ENCODE measurements at places on chromosomes 1 and 21.

GRCh38 chr1:116755066-116755465 is 836 bp downstream of the CD2 start:
- no peak for DNase-seq

DNA sequence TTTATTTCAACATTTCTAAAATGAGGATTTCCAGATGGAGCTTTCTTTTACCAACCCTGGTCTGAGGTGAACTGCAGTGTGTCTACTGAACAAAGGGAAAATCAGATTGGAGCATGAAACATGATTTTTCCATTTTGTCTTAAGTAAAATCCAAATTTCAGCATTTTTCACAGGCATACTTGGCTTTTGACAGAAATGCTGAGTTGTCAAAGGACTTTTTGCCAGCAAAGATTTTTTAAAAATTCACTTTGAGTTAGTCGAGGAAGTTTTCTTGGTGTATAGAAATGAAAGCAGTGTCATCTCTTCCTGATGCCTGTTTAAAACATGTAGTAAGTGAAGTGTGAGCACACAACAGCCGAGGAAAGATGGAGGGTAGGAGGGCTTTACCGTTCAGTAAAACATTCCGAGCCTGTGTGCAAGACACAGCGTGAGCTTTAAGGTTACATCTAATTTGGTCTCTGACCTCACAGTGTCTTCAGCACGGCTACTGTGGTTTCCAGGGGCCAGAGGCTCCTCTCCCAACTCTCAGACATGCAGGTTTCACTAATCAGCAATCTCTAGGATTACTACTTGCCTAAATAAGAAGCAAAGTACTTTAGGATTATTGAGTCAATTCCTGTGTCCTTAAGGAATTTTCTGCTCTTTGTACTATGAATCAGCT is 45.9 kb downstream of the SAMD13 start:
- DNase-seq, result no peak

- peak; percentile 66 for DNase-seq
Measured at GRCh38 chr1:121519042-121519755, 334.4 kb downstream of the SRGAP2C start.

GRCh38 chr1:154221278-154222001 is 685 bp downstream of the UBAP2L start:
- DNase-seq, result peak; percentile 59

DNA sequence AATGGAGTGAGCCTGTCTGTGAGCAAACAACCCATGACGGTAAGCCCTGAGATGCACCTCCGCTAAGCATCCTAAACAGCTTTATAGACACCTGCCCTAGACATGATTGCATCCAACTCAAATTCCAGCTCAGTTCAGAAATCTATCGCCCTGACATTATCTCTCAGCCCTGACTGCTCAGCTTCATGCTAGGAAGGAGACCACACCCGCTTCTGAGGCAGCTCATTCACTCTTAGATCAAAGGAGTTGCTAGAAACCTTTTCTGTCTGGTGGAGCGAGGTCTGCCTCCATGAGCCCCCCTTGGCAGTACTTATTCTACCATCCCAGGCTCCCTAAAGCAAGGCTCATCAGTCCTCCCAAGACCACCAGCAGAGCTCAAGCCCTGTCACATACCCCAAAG is 17.0 kb downstream of the IL10RB start:
- DNase-seq, result no peak

DNA sequence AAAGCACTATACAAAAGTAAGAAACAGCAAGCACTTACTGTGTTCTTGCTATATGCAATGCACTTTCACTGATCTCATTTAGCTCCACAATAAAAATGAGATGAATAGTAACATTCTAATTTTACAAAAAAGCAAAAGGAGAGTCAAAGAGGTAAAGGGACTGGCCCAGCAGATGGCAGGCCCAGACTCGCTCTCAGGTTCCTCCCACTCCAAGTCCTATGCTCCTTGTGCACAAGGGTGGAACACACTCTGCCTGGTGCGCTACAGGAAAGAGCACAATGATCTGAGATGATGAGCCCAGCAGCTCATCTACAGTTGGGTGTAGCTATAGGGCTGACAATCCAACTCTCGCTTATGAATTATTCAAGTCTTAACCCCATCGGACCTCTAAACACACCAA is 94.1 kb upstream of the LYST start:
- DNase-seq, result no peak

- DNase-seq, result no peak
Measured at GRCh38 chr1:235513495-235514366, 9.5 kb upstream of the B3GALNT2 start.

DNA sequence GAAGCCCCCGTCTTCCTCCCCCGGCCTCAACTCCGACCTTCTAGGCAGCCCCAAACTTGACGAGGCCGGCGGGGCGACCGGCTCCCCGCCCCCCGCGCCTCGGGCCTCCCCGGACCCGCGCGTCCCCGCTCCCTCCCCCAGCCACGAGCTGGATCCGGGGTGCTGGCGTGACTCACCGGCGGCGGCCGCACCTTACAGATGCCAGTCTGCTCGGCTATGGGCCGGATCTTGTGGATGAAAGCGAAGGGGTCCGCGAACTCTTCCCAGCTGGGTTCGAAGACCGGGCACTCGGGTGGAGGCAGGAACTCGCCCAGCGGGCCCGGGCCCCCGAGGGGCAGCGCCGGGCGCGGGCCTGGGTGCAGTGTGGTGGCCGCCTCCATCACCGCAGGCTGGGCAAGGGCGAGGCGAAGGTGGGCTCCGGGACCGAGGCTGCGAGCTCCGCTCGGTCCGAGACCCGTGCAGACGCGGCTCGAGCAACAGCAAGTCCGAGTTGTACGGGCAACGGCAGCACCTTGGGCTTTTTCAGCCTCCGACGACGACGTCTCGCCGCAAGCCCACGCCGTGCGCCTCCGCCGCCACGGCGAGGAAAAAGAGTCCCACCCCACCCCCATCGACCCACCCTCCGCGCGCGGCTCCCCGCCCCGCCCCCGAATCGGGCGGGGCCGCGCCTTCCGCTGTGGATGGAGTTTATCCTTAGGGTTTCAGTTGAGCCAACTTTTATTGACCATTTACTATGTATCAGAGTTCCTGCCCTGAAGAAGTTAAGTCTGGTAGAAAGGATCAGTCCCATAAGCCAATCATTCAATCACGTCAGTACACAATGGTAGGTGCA is at the start of gene KDM5B:
Gene KDM5B, minus strand, starts transcription at position 496 of the 832 bp plus-strand sequence. Its CDS starts 116 bp downstream, at position 380.
- peak; percentile 37 for DNase-seq

GRCh38 chr1:36576118-36576517 is 93.4 kb upstream of the CSF3R start:
- DNase-seq, result peak; percentile 36

GRCh38 chr1:248821101-248821500 is 4.6 kb downstream of the SH3BP5L start:
- no peak for DNase-seq

DNA sequence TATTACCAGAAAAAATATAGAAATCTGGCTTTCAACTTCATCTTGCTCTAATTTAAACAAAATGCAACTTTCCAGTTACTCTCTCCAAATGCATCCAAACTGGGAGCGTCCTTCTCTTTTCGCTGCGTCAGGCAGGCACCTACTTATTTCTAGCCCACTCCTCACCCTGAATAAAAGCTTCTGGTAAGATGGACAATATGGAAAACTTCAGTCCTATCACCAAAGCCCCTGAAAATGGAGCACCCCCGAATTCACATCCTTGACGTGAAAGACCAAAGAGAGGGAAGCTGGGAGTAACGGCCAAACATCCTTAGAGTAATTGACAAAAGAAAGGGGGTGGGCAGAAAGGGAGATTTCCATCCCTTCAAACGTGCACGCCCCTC is 5.5 kb upstream of the PROX1 start:
- DNase-seq, result no peak

- DNase-seq, result no peak
Measured at GRCh38 chr21:29669416-29669815, 270.4 kb downstream of the GRIK1 start.

DNA sequence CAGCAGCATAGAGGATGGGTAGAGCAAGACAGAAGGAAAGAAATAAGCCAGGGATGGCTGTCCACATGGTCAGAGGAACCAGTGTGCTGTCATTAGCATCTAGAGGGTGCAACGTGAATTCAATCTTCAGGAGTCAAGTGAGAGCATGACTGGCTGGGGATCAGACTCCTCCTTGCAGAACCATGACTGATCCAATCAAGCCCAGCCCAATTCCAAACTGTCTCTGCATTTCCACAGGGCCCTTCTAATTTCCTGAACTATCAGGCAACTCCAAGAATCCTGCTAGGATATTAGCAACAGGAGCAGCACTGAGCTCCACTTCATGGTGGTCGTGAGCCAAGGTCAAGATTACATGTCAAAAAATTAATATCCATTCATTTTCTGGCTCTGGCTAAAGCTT is 166.8 kb upstream of the CAMK1G start:
- no peak for DNase-seq

- no peak for DNase-seq
Measured at GRCh38 chr1:18644013-18644399, 13.4 kb downstream of the PAX7 start.

- DNase-seq, result no peak
Measured at GRCh38 chr1:33339413-33339812, 18.5 kb upstream of the A3GALT2 start.

- no peak for DNase-seq
Measured at GRCh38 chr21:34702341-34703170, 33.8 kb downstream of the CLIC6 start.

GRCh38 chr1:165287781-165288180 is 68.7 kb downstream of the LMX1A start:
- DNase-seq, result no peak

DNA sequence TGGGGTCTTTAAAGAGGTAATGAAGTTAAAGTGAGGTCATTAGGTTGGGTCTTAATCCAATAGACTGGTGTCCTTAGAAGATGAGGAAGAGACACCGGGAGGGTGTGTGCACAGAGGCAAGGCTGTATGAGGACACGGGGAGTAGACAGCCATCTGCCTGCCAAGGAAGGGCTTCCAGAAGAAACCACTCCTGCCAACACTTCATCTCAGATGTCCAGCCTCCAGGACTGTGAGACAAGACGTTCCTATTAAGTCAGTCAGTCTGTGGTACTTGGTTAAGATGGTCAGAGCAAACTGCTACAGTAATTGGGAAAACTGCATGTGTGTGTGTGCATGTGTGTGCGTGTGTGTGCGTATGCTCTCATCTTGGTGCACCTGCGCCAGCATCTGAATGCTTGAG is 77.1 kb downstream of the RYR2 start:
- no peak for DNase-seq

DNA sequence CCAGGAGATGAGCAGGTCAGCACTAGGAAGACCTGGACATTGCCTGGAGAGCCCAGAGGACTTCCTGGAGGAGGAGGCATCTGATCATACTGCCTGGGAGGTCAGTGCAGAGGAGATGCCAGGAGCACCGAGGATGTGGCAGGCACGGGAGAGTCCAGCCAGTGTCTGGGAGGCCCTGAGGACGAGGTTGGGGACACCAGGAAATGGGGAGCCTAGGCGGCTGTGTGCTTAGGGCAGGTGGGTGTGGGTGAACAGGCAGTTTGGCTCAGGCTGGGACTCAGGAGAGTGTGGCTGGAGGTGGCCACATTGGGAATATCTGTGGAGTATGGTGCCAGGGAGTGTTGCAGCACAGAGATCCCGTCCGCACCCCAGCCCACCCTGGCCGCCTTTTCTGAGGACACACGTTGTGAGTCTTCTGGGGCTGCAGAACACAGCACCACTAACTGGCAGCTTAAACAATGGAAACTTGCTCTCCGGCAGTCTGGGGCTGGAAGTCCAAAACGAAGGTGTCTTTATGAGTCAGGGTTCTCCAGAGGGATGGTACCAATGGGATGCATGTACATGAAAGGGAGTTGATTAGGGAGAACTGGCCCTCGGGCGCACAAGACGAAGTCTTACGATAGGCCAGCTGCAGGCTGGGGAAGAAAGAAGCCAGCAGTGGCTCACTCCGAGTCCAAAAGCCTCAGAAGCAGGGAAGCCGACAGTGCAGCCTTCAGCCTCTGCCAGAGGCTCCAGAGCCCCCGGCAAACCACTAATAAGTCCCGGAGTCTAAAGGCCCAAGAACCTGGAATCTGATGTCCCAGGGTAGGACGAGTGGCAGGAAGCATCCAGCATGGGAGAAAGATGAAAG is 58.0 kb downstream of the FAAP20 start:
- no peak for DNase-seq

GRCh38 chr1:162011337-162012012 is 12.2 kb downstream of the OLFML2B start:
- no peak for DNase-seq

- no peak for DNase-seq
Measured at GRCh38 chr1:54136269-54136896, 16.4 kb downstream of the CDCP2 start.

- DNase-seq, result peak; percentile 64
Measured at GRCh38 chr1:153977250-153978240, at the start of gene JTB. Gene JTB (minus strand): TSS chr1:153977674. CDS start chr1:153977252, 422 bp downstream.

DNA sequence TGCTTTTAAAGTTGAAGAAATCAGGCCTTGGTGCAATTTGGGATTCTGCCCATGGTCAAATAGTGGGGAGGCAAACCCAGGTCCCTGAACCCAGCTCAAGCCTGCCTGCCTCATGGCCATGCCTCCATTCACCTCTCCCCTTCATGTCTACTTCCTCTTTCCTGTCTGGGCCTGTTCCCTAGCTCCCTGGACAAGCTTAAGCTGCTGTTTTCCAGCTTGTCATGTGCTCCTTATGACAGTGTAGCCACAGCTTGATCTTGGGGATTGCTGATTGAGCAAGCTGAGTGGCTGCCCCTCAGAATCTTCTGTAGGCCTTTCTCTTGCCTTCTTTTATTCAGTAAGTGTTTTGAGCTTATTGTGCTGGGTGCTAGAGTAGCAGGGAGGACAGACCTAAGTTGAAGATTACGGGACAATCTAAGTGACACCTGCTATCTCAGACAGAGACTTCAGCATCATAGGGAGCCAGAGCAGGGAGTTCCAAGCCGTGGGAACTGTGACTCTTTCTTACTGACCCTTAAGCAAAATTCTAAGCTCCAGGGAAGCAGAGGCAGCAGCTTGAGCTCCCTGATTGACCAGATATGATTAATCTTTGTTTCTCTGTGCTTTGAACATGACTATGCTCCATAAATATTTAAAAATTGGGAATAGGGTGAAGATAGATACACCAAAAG is 520 bp upstream of the MR1 start:
- peak; percentile 20 for DNase-seq

GRCh38 chr1:201265756-201266155 is 17.6 kb upstream of the PKP1 start:
- no peak for DNase-seq

- no peak for DNase-seq
Measured at GRCh38 chr1:28078262-28078661, 10.1 kb downstream of the EYA3 start.

DNA sequence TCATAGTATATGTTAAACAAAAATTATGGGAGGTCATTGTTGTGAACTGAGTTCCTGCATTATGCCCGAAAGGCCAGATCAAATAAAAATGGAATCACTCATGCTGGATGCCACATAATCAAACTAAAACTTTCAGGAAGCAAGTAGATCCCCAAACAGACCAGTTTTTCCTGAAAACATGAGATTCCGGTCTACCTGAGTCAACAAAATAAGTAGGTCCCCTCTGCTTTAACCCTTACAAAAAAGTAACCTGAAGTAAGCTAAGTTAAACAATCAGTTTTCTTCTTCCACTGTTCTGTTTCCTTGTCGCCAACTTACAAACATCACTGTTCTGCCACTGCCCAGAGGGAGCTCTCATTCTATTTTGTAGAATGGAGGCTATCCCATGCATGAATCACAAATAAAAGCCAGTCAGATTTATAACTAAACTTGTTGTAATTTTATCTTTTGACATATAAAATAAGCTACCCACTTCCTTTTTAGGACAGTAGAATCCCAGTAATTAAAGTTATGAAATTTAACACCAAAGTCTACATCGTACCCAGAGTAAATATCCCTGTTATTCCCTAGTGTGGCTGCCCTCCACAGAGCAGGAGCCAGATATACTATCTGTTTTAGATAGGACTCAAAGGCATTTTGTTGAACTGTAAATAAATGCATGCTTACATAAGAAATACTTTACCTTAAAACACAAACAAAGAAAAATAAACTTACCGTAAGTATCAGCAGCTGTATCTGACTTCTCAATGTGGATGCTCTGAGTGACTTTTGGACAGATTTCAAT is 149.4 kb downstream of the TIAM1 start:
- DNase-seq, result no peak
